ENCODE measurements at places on chromosomes 5 and 9.

- DNase-seq, result no peak
Measured at GRCh38 chr5:91136271-91136670, 246.8 kb downstream of the ARRDC3 start.

DNA sequence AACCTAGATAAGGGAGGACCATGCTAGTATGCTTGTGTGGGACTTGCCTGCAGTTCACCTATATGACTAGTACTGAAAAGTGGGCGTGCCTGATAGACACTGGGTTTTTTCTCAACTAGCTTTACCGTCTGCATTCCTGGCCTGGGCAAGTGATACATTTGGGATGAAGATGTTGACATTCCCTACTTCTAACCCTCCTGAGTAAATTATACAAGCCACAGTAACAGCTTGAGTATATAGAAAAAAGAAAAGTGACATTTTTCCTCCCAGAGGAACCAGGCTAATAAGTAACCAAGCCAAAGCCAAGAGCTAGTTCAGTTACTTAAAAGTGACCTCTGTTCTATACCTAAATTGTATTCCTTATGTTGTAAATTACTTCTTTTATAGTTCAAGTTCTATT, 153.8 kb upstream of the CYLC2 start:
- no peak for DNase-seq

GRCh38 chr5:114391321-114391720, 29.5 kb downstream of the KCNN2 start:
- DNase-seq, result no peak

GRCh38 chr9:109238125-109238524, 71.1 kb upstream of the FRRS1L start:
- DNase-seq, result no peak

GRCh38 chr9:35862328-35862727, 7.9 kb downstream of the OR13J1 start:
- no peak for DNase-seq

DNA sequence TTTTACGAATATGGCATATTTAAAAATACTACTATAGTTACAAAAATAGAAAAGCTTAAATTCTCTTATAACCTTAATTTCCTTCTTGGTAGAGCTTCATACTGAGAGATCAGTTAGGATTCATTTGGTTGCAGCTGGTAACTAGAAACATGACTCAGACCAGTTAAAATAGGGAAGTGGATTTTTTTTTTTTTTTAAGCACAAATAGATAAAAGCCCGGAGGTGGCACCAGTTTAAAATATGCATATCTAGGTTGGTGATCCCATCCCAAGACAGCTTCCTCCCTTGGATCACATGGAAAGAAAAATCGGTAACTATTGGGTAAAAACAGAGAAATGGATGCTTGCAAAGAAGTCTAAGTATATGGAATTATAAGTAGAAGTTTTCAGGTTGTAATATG, 1634.3 kb downstream of the MAT2B start:
- DNase-seq, result no peak

DNA sequence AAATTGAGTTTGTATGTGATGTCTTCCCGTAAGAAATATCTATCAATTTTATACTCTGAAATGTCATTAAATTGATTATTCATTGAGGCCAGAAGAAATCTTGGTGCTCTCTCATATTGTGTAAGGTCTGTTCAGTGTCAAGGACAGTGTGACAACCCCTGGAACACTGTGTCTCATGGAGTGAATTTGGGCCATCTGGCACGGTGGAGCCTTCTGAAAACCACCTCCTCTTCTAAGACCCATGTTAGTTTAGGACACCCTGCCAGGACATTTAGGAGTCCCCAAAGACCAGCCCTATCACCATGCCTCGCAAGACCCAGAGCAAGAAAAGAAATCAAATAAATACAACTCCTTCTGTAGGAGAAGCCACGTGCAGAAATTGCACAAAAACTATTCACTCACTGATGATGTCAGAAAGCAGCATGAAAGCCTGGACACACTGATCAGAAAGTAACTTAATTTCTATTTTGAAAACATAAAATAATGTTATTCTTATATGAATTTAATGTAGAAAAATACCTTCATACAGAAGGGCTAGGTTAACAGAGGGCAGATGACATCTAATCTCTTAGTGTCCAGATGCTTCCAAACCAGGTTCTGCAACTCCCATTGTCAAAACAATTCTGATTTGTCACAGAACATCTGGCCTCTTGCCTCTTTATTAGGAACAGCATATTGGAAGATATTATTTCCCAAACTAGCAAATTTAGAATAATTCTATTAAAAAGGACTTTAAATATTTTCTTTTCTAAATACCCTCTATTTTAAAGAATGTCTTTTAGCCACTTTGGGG, 298.8 kb downstream of the NR2F1-AS1 start:
- DNase-seq, result no peak

DNA sequence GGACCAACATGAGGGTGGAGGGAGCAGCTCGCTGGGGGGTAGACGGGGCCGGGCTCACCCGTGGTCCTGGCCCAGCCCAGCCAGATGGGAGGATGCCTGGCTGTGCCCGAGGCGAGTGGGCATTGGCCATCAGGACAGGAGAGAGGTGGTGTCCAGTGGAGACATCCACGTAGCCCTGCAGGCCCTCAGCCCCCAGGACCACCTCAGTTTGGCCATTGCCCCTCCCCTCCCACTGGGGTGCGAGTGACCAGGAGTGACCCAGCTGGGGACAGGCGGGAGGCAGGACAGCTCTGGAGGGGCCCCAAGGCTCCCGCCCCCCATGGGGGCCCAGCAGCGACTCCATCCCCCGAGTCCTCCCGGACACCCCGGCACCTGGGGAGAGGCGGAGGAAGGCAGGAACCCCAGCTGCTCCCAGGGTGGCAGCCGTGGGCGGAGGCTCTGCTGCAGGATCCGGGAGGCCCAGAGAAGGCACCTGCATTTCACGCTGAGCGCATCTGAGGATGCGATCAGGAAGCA, 8.3 kb downstream of the NOXA1 start:
- DNase-seq, result no peak

DNA sequence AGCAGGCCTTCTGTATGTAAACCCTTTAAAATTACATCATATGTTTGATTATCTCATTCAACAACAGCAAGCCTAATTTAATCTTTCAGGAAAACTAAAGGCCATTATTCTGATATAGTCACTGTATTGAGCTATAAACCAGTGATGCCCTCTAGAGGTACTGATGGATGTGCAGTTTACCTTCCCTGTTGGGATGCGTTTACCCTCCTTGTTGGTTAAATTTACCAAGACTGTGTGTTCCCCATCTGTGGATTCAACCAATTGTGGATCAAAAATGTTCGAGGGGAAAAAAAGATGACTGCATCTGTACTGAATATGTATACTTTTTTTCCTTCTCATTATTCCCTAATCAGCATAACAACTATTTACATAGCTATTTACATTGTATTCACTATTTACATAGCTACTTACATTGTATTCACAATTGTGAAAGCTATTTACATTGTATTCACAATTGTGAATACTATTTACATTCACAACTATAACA, 3.7 kb upstream of the BAAT start:
- no peak for DNase-seq

GRCh38 chr9:23153058-23153457, 673.0 kb downstream of the ELAVL2 start:
- DNase-seq, result no peak

DNA sequence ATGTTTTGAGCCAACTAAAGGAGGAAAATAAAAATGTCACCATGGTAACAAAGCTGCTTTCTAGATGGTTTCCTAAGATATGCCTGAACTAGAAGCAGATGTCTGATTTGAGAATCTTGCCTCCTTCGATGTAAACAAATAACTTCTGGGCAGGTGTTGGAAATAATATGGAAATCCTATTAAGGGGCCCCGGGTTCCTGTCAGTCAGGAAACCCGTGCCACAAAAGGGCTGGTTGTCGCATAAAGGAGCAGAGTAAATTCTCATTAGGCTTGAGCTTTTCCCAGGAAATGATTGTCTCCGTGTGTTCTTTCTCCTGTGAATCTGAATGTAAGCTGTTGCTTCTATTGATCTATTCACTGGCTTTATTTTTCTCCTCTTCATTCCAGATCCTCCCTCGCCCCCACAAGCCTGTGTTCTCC, 90.8 kb downstream of the TLE4 start:
- no peak for DNase-seq

DNA sequence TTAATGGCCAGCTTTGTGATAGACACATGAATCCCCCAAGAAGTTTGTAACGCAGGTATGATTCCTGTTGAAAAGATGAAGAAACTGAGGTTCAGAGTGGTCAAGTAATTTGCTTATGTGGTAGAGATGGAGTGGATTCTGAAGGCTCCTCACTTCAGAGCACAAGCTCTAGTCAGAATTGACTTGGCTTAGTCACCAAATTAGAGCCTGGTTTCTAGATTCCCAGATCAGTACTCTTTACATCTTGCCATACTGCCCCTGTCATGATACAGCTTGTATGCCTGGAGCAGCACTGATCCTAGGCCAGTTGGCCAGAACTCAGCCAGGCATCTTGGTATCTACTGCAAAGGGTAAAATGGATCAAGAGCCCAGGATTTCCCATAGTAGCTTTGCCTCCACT, 284.4 kb upstream of the RFX3 start:
- no peak for DNase-seq

- no peak for DNase-seq
Measured at GRCh38 chr5:142109331-142110045, 909 bp downstream of the NDFIP1 start.

GRCh38 chr9:131748411-131748955, 8.6 kb upstream of the RAPGEF1 start:
- DNase-seq, result peak; percentile 66

- no peak for DNase-seq
Measured at GRCh38 chr5:143153332-143154119, 250.0 kb downstream of the NR3C1 start.

DNA sequence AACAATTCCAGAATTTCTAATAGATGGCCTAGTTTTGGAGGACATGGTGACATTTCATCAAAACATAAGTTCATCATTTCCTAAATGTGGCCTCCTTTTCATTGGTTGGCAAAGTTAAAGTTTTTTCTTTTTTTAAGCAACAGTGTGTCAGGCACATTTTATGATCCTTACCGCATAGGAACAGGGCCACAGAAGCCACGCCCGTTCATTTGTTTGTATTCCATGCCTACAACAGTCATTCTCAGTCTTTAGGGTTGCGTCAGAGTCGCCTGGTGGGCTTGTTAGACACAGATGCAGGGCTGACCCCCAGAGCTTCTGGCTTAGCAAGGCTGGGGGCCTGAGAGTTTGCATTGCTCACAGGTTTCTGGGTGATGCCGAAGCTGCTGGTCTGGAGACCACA, 130.2 kb downstream of the HSD17B3 start:
- DNase-seq, result no peak

- DNase-seq, result no peak
Measured at GRCh38 chr9:34707130-34707529, 2.8 kb downstream of the CCL21 start.

- no peak for DNase-seq
Measured at GRCh38 chr9:99822806-99823591, 1.3 kb downstream of the NR4A3 start.

DNA sequence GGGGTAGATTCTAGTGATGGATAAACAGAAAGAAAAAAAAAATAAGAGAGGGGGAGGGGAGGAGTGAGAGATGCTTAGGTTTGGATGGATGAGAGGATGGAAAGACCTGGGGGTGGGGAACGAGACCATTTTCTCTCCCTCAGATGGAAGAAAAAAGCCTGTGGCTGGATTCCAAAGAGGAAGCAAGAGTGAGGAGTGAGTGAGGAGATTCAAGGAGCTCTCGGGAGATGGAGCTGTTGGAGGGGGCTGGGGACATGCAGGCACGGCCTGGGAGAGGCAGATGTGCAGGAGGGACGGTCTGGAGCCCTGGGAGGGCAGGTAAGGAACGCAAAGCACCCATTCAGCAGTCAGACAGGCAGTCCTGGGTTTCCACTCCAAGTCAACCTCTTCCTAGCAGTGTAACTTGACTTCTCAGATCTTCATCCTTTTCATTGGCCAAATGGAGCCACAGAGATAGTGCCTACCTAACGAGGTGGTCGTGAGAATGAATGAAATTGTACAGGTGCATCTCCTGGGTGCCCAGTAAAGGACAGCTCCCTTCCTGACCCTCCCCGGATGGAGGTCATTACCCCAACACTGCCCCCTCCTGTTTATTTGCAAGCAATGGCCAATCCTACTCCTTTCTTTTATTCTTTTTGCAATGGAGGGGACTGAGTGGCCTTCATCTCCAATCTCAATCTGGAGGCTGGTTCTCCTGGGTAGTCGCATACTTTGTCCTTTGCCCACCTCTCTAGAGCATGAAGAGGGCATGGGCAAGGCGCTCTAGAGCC, 52.2 kb downstream of the PCDH1 start:
- DNase-seq, result no peak

DNA sequence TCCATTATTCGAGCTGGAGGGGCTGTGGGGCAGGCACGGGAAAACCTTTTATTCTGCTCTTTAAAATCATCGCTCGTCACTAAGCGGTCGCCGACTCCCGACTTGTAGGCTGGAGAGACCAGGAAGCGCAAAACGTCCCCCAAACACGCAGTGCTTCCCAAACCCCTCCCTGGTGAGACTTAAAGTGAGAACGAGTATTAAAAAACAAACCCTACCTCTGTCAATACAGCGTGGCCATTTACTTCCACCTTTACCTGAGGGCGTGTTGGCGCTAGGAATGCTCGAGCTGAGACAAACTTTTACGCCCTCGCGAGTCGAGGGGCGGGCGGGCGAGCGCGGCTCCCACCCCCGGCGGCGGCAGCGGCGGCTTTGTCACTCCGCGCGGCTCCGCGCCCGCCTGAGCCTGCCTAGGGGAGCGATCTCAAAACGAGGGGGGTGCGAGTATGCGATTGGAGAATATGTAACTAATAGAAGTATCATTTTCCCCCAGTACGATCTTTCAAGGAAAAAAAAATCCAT, at the start of gene NR2F1-AS1:
NR2F1-AS1 (minus strand) TSS at position 293 of the 519 bp plus-strand sequence.
- DNase-seq, result no peak

Data from NCI-H1417 treated with DMSO at 0.1 percent for 48 hours (cell line).